Renal pelvis (tissue), 12 donors: ENCODE measurements at places on chromosomes 3 and 15. TPM values are rescaled to one million over a fixed set of nuclear protein-coding genes. Genes with fewer than 3 reads are reported as not detected.

FBXL22 gene
- 1.5 TPM for polyA plus RNA-seq

CNBP gene
- polyA plus RNA-seq, result 355 TPM

C3orf22 gene
- polyA plus RNA-seq, result 0.25 TPM

KLHL6 gene
- 1.4 TPM for polyA plus RNA-seq

IGDCC3 gene
- polyA plus RNA-seq, result 10.6 TPM

COL7A1 gene
- 24.4 TPM for polyA plus RNA-seq

GABRB3 gene
- 7.0 TPM for polyA plus RNA-seq

SLC22A14 gene
- 0.90 TPM for polyA plus RNA-seq

TEX55 gene
- polyA plus RNA-seq, result not detected

NMNAT3 gene
- 11.2 TPM for polyA plus RNA-seq
